ENCODE measurements at places on chromosomes 7 and 10.

- no peak for DNase-seq
Measured at GRCh38 chr10:21527598-21528235, 2.2 kb upstream of the SKIDA1 start.

DNA sequence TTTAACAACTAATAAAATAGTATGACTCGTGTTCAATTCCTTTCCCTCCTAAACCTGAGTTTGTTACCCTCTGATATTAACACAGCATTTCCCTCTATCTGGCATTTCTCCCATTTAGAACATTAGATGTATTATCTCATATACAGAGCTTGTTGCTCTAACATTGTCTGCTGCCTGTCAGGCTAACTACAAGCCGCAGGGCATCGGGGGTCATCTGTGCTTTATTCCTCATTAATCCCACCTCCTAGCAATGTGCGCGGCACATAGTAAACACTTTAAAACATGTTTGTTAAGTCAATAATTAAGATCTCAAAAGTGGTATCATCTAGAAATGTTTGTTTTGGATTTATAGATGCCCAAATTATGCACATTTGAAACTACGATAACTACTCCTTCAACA lies 52.9 kb upstream of the NEBL start:
- DNase-seq = no peak

- DNase-seq = no peak
Measured at GRCh38 chr10:43401627-43402026, 7.4 kb downstream of the HNRNPF start.

DNA sequence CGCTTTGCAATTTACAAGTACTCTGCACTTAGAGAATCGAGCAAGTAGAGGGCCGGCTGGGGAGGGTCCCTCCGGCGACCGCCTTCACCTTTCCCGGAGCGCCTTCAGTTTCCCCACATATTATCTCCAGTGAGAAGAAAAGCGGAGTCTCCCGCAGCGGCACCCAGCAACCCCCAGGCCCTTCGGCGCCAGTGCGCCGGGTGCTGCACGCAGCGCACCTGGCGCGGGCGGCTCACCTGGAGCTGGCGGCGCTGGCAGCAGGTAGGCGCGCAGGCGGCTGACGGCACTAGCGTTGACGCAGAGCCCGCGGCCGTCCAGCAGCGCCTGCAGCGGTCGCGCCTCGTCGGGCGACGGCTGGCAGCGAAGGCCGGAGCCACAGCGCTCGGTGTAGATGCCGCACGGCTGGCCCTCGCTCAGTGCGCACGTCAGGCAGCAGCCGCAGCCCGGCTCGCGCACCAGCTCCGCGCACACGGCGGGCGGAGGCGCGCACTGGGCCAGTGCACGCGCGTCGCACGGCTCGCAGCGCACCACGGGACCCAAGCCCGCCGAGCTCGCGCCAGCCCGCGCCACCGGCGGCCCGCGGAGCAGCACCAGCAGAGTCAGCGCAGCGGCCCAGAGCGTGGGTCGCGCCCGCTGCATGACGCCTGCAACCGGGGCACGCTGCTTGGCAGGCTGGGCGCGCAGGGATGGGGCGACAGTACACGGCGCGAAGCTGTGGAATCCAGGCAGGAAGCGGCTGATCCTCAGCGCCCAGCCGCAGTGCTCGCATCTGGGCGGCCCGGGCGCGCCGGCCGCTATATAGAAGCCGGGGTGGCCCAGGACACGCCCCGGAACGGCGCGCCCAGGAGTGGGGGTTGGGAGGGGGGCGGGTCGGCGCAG lies at the start of gene IGFBP3:
TSS of gene IGFBP3 (minus strand) at position 771 of the 879 bp plus-strand sequence. CDS start at position 639, 132 bp downstream.
- peak; percentile 23 for DNase-seq

GRCh38 chr7:132933072-132933458 lies 148.8 kb downstream of the CHCHD3 start:
- no peak for DNase-seq

- no peak for DNase-seq
Measured at GRCh38 chr10:11140963-11141362, 123.3 kb downstream of the CELF2 start.

DNA sequence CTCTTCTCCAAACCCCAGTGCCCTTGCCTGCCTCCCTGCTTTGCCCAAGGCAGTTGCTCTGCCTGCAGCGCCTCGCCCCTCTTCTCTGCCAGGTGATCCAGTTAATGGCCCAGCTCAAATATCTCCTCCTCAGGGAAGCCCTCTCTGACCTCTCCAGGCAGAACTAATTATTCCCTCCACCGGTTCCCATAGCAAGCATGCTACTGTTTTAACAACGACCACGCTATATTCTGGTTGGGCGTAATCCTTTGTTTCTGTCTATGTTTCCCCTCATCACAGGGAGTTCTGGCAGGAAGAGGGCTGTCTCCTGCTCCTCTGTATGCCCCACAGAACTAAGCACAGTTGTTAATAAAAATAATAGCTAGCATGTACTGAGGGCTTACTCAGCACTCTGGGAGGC lies 36.8 kb upstream of the R3HCC1L start:
- no peak for DNase-seq

GRCh38 chr10:32605787-32606186 lies 159.8 kb downstream of the CCDC7 start:
- DNase-seq = no peak

- no peak for DNase-seq
Measured at GRCh38 chr10:126876456-126876855, 28.8 kb upstream of the DOCK1 start.

DNA sequence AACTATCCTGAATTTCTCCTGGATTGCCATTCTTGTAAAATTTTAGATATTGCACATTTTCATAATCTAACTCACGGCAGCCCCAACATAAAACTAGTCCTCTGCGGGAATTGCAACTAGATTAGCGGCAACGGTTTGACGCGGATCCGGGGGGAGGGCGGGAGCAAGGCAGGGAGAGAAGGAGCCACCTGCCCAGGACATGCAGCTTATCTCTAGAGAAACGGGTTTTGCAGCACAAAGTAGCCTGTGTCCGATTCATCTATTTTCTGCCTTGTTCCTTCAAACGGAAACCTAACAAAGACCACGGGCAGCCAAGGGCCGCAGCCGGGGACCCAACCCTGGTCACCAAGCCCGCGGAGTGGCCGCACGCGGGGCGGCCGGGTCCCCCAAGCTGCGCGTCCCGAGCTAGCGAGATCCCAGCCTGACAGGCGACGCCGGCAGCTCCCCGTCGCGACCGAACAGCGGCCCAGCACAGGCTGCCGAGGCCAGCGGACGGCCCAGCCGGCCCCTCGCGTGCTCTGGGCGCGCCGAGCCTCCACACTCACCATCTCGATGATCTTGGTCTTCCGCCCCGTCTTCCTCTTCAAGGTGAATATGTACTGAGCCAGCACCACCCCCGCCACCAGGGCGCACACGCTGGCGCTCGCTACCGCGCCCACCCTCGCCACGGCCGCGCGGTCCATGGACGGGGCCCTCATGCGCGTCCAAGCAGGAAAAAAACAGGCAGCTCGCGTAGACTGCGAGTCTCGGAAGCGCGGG lies at the start of gene NT5C3A:
TSS of gene NT5C3A (minus strand) at position 754 of the 759 bp plus-strand sequence. CDS start at position 683, 71 bp downstream.
- no peak for DNase-seq

DNA sequence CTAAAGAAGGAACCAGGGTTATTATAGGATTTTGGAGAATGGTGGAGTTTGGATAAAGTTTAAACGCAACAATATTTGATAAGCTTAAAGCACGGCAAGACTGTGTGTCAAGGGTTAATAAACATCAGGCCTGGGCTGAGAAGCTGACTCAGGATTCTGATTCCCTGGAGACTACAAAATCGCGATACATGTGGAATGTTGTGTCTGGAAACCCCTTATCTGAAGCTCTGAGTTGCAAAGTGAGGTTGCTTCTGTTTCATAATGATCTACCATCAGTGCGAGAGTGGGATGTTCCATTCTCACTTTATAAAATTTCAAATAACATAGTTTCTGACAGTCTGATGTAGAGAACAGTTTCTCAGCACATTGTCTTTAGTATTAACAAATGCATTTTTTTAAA lies 7.8 kb downstream of the C1GALT1 start:
- DNase-seq = no peak
